CD4-positive, alpha-beta T cell treated with Interferon alpha-2 for 1 hour (primary cell): ENCODE measurements at places on chromosomes 7 and 10.

GRCh38 chr7:124276005-124276622, 243.2 kb upstream of the TMEM229A start:
- DNase-seq = no peak

DNA sequence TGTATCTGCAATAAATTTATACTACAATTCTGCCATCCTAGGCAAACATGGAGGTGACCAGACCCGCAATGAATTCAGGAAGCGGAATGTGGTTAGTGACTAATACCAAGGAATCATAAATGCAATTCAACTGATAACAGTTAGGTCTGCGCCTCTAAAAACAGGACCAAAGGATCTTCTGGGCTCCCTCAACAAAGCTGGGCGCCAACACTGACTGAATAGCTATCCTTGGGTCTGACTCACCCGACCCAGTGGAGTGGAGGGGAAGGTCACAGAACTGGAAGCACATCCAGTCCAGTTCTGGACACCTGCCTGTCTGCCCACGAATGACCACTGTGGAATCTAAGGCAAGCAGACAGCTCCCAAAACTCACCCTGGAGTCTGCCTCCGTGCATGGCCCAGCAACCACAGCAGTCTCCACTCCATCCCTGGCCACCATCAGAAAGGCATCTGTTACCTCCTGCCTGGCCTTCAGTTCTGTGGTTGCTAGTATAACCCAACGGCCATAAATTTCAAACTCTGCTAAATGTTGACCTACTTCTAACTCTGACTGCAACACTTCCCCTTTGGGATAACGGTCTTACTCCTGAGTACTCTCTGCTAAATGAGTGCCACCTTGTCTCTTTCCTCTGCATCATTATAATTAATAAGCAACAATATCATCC, 43.0 kb upstream of the DLX6 start:
- DNase-seq = no peak

GRCh38 chr7:135386181-135386580, 123.7 kb downstream of the CNOT4 start:
- DNase-seq = no peak

GRCh38 chr7:41984888-41985287, 252.1 kb downstream of the GLI3 start:
- no peak for DNase-seq

DNA sequence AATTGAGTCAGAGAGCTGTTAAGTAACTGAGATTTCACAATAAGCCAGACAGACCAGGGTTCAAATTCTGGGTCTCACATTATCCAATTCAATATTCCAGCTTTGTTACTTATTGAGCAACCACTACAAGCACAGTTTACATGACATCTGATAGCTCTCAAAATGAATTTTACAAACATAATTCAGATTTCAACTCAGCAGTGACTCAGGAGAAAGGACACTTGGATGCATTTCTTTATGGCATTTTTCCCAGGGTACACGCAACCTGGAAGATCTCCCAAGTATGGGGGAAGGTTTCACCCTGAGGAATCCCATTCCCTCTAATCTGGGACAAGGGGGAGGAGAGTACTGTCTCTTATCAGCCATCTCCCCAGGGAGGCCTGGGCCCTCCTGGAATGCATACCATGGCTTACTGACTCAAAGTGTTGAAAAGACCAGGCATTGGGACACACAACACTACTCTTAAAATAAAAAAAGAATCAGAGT, 102.4 kb downstream of the CFTR start:
- DNase-seq = no peak

GRCh38 chr10:32234471-32234870, 112.5 kb downstream of the EPC1 start:
- no peak for DNase-seq

DNA sequence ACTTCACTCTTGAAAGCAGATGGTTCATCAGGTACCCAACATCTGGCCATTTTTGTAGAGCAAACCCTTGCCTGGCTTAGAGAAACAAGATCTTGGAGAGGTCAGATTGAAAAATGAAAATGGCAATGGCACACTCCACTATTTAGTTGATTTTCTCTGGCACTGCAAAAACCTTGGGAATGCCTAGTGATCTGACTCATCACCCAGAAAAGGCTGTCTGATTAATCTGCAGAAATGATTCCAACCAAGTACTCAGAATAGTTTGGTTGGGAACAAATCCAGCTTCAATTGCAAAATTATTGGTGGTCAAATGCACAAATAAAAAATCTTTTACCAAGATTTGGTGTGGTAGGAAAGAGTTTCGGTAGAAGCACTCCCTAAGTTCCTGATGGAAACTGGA, 351.2 kb downstream of the PHTF2 start:
- no peak for DNase-seq

GRCh38 chr10:4813023-4813422, 13.0 kb upstream of the AKR1E2 start:
- no peak for DNase-seq

GRCh38 chr7:26723129-26723528, 141.3 kb downstream of the SKAP2 start:
- no peak for DNase-seq

GRCh38 chr10:64101606-64102263, 580.5 kb downstream of the REEP3 start:
- no peak for DNase-seq

DNA sequence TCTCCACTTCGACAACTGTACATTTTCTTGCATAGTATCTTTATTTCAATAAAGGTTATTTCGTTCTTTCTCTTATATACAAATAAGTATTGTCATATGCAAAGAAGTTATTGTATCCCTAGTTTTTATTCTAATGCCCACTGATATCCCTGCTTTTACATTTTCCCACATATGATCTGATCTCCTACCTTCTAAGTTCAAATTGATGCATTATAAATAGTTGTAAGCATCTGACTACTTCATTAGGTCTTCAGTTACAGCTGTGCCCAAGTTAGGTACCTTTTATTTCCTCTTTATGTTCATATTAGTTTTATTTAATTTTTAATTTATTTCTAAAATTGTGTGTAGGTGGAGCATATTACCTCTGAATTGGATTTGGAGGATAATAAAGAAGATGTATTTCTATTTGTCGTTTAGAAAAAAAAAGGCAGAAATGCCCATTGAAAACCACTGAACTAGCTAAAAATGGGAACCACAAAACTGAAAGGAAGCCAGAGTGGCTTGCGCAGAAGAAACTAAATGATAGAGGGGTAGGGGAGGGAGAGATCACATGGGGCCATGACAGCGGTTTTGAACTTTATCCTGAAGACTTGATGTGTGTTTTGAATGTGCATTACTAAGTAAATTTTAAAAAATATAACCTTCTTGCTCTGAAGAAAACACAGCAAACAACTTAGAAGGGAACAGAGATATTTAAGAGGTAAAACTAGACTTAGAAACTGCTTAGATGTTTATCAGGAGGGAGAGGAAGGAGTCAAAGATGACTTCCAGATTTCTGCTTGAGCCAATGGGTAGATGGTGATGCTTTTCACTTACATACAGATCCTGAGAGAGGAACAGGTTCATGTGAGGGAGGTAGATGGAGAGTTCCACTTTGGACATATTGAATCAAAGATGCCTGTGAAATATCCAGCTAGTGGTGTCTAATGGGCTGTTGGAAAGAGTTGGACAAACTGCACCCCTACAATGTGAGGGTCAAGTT, 9.3 kb upstream of the ZC3HAV1L start:
- DNase-seq = no peak

DNA sequence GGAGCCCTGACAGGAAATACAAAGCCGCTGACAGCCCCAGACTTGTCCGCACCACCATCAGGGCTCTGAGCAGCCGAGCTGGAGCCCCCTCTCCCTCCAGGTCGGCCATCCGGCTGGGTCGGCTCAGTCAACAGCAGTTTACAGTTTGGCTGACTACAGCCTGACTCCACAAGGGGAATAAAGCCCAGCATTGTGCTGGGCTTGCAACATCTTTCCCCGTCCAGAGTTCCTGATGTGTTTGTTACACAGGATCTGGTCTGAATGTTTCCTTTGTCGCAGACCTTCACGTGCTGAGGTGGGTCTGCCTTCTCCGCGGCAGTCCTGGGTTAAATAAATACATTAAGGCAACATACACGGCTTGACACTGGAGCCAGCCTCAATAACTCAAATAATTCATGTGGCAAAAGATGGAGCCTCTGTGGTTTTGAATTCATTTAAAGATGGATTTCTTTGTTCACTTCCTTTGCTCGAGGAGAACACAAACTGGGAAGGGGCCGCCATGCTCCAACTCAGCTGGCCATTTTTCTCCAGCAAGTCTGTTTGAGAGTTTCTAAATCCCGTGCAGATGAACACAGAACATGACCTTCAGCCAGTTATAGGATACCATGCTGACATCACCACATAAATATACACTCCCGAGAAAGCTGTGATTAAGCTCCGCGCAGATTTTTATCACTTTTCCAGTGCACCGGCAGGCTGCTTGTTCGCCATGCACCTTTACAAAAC, 192.1 kb downstream of the WDR11 start:
- DNase-seq = no peak

DNA sequence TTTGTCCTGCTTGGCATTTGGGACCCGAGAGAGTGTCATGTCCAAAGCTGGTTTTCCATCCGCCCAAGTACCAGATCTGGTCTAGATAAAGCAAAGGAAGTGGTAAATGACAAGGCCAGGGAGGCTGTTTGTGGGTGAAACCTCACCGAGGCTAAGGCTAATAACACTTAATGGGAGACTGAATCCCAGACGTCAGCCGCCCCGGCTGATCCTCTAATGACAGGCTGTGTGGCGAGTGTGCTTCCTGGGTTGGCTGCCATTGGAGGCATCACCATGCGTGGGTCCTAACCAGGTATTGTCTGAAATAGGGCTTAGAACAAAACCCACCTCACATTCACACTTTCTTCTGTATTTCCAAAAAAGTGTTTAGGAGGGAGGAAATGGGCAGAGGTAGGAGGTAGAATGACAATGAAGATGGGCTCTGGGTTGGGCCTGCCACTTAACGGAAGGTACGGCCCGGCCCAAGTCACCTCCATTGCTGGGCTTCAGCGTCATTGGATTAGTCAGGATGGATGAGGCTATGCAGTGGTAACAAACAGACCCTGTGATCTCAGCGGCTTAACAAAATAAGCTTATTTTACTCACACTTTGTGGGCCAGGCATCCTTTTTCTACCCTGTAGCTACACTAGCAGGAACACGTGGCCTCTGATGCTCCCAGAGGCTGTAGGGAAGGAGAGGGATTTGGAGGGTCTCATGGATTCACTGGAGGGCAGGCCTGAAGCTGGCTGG, 59.7 kb downstream of the PROSER2 start:
- DNase-seq = no peak

- no peak for DNase-seq
Observed at GRCh38 chr10:118500477-118501104, 94.9 kb downstream of the PRLHR start.

DNA sequence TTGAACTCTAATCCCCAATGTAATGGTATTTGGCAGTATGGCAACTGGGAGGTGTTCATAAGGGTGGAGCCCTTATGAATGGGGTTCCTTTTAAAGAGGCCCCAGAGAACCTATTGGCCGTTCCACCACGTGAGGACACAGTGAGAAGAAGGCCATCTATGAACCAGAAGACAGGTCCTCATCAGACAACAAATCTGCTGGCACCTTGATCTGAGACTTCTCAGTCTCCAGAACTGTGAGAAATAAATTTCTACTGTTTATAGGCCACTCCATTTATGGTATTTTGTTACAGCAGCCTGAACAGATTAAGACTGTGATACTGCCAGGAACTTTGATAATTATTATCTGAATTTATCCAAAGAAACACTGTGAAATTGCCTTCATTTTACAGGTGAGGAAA, 132.3 kb downstream of the GLI3 start:
- no peak for DNase-seq

- DNase-seq = no peak
Observed at GRCh38 chr10:89609833-89610346, 35.2 kb downstream of the PANK1 start.

GRCh38 chr7:79453558-79454360, at the start of gene MAGI2:
Gene MAGI2 (minus strand): TSS chr7:79453667. CDS start chr7:79453320, 347 bp downstream.
- no peak for DNase-seq

GRCh38 chr10:114479307-114479706, 75.0 kb upstream of the AFAP1L2 start:
- DNase-seq = no peak

DNA sequence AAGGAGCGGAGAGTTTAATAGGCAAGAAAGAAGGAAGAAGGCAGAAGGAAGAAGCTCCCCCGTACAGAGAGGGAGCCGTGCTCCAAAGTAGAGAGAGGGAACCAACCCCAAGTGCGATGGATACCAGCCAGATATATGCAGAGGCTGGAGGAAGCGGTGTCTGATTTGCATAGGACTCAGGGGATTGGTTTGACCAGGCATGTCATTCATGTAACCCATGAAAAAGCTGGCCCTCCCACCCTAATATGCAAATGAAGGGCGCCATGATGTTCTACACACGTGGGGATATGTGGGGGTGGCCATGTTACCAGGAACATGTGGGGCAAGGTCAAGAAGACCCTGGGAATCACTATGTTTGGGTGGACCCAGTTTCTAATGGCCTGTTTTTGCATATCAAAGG, 40.6 kb upstream of the FAM3C start:
- DNase-seq = no peak

DNA sequence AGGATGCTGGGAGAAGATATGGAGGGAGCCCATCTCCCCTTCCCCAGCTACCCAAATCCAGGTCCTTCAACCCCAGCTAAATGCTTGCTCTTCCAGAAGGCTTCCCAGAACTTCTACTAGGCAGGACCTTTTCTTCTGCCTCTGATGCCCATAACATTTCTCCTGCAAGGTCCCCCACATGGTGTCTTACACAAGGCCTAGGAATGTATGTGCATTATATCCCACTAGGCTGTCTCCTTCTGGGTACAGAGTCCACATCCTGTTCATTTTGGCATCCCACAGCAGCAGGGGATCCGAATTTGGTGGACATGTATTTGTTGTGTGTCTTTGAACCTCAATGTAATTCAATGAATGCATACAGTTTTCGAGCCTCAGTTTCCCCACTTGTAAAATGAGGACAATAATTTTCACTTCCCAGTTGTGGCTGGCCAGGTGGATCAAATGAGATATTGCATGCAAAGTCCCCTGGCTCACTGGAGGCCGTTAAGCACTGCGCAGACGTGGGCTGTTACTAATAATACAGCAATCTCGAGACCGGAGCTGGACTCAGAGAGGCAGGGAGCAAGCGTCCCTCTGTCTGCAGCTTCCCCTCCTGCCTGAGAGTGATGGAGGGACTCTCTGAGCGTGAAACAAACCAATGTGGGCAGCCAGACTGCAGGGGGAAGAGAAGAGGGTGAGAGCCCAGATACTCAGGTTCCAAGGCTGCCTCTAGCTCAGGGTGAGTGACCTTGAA, 18.6 kb upstream of the YWHAG start:
- no peak for DNase-seq

- DNase-seq = no peak
Observed at GRCh38 chr7:157975401-157976372, 611.9 kb downstream of the PTPRN2 start.

- no peak for DNase-seq
Observed at GRCh38 chr10:23399701-23400144, 39.2 kb upstream of the OTUD1 start.

- no peak for DNase-seq
Observed at GRCh38 chr7:150323682-150324372, 482 bp upstream of the ACTR3C start.

DNA sequence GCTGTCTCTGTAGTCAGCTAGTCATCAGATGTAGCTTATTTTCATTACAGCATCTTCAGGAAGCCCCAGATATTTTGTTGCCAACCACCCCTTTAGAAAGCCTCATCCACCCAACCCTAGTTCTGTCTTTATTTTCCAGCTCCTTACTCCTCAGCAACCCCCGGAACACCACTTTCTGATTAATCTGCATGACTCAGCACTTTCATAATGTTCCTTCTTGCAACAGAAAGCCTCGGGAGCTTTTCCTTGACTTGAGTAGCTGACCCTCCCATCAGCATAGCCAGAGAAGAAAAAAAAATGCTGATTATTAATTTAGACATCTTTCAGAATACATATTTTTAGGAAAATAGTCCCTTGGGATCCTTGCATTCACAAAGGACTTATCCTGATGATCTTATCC, 244.0 kb upstream of the CXCL12 start:
- DNase-seq = no peak
